ENCODE measurements at places on chromosomes 5 and 9.

DNA sequence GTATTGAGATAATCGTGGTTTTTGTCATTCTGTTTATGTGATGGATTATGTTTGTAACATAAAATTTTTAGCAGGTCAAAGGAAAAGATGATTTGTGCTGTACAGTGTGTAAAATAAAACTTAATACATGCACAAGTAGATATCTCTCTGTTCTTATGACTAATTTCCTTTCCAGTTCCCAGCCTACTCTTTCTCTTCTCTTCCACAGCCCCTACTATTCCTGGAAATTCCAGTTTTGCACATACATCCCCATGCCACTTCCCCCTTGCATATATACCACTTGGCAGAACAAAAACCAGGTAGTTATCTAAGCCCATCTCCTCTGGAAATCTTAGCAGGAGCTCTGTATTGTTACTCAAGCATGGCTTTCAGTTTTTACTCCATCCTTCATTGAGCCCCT lies 20.2 kb downstream of the TEK start:
- no peak for DNase-seq

- DNase-seq: no peak
These were observed 141.1 kb downstream of the FBXO4 start for GRCh38 chr5:42066131-42066530.

GRCh38 chr9:128917151-128917849 lies 3.5 kb upstream of the PHYHD1 start:
- no peak for DNase-seq

DNA sequence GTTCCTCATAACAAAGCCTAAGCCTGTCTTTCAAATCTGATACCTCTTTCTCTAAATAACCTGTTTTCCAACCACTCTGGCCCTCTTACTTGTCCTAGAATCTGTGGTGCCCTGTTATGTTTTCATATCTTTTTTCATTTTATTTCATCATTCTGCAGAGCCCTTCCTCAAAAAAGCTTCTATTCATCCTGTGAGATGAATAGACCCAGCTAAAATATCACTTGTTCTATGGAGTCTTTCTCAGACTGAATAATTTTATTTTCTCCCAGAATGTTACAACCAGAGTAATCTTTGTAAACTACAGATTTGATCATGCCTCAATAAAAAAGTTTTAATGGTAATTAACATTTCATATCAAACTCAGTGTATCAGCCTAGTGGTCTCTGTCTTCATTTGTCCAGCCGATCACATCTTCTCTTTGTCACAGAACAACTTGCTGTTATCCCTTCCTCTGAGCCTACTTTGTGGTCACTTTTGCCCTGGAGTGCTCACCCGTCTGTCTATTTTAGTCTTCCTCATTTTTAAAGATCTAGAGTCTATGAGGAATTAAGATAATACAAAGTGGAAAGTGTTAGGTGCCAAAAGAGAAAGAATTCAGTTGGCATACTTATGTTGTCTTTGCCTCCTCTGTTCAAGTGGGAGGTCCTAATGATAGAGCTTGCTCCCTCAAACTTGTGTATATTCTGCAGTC lies 77.8 kb downstream of the ZCCHC7 start:
- no peak for DNase-seq

DNA sequence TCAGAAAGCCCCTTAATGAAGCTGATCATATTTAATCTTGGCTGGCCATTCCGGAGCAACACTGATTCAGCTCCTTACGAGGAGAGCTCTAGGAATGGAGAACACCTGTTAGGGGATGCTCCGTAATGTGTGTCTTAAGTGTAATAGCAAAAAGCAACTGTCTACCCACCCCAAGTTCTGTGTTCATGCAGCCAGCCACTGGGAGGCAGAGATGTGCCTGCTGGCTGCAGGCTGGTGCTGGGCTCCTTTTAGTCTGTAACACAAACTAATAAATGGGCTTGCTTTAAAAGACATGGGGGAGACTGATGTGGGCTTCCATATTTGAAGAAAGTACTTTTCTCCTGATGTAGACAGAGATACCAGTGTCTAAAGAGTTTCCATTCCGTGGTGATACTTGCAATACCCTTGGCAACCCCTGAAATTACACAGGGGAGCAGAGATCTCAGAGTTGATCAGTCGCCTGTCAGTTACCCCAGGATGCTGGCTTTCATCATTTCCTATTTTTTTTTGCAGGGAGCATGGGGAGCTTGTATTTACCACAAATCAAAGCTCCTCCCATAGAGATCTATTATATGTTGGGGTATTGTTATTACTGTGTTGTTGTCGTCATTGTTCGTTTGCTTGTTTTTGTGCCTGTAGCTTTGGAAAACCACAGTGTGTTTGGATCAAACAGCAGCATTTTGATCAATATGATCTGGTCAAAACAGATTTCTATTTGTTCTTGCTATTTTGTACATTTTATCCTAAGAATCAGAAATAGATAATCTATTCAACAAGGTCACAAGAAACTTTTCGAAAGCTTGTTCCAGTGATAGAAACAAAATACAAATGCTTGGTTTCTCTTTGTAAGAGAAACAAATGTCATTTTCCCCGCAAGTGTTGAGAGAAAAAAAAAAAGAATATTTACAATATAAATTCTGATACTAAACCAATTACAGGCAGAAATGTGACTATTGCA lies 65.8 kb downstream of the MTX3 start:
- peak; percentile 57 for DNase-seq

DNA sequence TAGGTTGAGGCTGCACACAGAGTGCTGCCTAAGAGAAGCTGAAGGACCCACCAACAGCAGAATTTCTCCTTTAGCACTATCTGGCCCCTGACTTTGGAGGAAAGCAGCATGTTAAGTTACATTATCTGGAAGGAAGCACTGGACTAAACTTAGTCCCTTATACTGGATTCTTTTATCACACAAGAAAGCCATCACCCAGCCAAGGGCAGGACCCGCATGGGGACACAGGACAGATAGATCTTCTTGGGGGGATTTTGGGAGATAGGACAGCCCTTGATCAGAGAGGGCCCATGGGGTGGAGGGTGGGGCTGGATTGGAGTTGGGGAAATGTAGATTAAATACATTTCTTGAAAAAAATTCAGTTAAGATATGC lies 14.4 kb downstream of the ANKRD33B start:
- DNase-seq: no peak

DNA sequence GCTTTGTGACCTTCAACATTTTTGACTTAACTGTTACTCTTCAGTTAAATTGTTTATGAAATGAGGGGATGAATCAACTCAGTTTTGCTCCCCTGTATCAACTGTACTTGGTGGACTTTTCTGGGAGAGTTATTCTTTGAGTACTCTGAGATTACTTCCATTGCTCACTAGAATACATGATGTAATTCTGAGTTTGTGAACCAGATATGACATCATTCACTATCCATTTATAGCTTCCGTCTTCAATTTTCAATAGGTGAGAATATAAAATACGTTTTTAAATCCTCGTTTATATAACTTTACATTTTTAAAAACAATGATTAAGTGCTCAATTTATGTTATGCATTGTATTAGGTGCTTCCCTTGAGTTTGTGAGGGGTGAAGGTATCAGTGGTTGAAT lies 71.0 kb downstream of the XRCC4 start:
- DNase-seq: no peak

DNA sequence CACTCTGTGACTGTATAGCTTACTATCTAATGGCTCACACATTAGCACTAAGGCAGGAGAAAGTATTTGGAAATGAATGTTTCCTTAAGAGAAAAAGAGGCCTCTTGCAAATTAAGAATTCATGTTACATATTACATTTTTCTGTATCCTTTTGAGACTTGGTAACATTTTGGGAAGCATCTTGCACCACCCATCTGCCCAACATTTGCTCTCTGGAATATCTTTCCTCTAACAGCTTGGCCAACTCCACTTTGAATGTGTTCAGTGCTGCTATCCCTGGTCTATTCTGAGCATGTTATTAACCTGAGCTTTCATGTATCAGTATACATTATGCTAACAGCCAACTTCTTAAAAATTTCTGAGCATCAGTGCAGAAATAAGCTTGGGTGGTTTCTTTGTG lies 27.2 kb downstream of the MFAP3 start:
- no peak for DNase-seq

GRCh38 chr5:22651355-22651754 lies 201.8 kb downstream of the CDH12 start:
- DNase-seq: peak; percentile 90

DNA sequence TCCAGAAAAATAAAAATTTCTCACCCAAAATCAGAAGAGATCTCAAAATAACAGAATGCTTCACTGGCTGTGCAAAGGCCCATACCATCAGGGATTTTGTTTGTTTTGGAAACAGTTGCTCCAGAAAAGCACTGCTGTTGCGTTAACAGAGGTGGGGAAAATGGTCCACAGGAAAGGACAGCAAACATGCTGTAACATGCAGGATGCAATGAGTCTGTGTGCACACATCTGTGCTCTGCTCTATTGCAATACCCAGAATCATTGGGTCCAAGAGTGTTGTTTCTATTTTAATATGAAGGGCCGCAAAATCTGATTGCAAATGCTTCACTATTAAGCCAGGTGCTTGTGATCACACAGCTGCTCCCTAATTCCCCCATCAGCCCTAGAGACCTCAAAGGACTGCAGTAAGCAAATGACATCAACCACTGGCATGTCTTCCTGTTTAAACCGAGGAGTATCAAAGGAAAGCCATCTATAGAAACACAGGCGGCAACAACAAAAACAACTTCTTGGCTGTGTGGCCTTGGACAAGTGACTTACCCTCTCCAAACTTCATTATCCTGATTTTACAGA lies 141.0 kb downstream of the DCP2 start:
- peak; percentile 44 for DNase-seq

DNA sequence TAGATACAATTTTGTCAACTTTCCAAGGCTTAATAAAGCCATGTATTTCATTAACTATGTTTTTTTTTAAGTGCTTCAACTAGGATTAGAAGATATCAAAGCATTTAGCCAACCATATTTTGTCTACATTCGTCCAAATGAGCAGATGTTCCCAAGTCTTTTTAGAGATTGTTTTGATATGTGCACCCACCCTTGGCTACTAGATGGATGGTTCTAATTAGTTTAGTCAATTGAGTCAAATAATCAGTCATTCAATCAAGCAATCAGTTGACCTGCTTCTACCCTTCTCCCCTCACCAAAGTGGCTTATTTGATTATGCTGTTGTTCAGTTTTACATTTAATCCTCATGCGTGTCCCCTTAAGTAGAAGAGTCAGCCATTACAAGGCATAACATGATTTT lies 319.5 kb upstream of the TNC start:
- DNase-seq: peak; percentile 75

GRCh38 chr5:67407979-67408378 lies 211.4 kb upstream of the CD180 start:
- DNase-seq: no peak

GRCh38 chr9:29397148-29397547 lies 1823.9 kb upstream of the C9orf72 start:
- DNase-seq: no peak

DNA sequence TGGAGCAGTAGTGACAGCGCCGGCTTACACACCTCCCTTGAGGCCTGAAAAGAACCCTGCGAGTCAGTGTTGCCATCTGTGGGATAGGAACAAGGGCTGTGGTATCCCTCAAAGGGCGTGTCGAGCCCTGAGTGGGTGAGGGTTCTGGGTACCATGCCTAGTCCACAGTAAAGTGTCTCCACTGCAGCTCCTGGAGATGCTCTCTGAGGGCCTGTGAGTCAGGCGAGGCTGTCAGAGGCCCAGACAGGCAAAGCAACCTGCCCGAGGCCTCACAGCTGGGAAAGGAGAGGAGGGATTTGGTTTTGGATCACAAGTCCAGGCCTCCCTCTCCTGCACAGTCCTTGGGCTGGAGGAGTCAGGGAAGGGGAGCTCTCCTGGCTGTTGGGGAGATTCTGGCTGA lies 6.1 kb downstream of the PRRX2 start:
- DNase-seq: no peak

GRCh38 chr9:3125602-3126405 lies 281.9 kb upstream of the PUM3 start:
- DNase-seq: no peak

DNA sequence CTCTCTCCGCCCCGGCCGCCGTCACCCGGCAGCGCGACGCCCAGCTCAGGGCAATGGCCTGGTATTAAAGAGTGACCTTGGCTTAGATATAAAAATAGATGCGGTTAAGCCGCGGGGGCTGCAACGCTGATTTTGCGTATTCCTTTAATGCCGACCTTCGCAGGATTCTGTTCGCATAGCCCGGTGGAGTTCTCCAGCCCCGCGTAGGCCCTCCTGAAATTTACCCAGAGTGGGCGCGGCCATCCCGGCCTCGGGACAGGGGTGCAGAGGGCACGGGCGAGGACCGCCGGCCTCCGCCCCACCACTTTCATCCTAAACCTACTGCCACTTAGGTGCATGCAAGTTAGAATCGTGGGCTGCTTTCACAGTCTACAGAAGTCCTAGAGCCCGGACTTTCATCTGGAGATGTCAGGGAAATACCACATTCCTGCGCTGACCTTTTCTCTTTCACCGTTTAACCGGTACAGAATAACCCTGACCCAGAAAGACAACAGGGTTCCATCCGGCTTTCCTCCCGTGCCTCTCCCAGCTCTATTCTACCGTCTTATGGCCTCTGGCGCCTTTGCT lies 492 bp upstream of the FAM169A start:
- DNase-seq: no peak

- DNase-seq: no peak
These were observed 6.1 kb upstream of the PRUNE2 start for GRCh38 chr9:76911971-76912370.

GRCh38 chr9:96858018-96858573 lies 3.8 kb upstream of the ZNF782 start:
- no peak for DNase-seq

- DNase-seq: peak; percentile 61
These were observed 11.9 kb downstream of the SIL1 start for GRCh38 chr5:139186261-139186660.

GRCh38 chr5:31781772-31782171 lies 142.8 kb downstream of the PDZD2 start:
- DNase-seq: no peak

GRCh38 chr5:6721442-6721841 lies 8.2 kb downstream of the TENT4A start:
- no peak for DNase-seq

DNA sequence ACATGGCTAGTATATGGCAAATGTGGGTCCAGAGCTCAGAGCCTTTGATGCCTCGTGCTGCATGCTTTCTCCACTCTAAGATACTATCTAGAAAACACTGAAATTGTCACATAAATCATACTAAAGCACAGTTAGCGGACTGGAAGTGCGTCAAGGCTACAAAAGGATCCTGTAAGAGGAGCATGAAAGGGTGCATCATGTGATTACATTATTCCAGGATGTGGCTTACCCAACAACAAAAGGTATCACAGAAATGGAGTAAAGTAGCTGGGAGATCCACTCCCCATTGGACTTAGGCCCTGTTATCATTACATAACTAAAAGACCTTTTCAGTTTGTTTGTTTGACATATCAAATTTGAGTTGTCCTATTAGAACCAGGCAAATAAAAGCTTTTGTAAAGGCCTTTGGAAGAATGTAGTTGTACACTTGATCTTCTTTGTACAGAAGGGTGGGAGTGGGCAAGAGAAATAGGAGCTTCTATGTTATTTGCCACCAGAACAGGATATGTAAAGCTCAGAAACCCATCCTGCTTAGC lies 6.9 kb downstream of the SLC31A1 start:
- no peak for DNase-seq

DNA sequence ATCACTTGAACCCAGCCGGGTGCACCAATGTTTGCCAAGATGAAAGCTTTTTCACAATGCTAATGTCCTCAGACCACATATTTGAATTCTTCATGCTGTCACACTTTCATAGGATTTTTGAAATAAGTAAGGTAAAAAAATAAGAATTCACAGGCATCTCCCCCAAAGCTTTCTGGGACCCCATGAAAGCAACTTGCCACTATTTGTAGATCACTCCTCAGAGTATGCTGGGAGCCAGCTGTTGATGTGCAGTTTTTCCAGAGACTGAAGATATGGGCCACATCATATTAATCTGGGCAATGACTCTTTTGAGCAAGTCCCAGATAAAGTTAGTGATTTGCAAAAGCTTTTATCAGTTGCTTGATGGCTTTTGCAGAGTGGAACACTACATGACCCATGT lies 507.9 kb downstream of the RASEF start:
- DNase-seq: no peak

All from NCI-H82 (cell line).